Activated CD4-positive, CD25-positive, alpha-beta regulatory T cell treated with anti-CD3 and anti-CD28 coated beads, Interleukin-2, amount 50 U/mL, for 16 hours (primary cell): ENCODE measurements at places on chromosomes 4 and X.

GRCh38 chr4:174434455-174434854 lies 87.8 kb downstream of the HPGD start:
- DNase-seq = no peak

DNA sequence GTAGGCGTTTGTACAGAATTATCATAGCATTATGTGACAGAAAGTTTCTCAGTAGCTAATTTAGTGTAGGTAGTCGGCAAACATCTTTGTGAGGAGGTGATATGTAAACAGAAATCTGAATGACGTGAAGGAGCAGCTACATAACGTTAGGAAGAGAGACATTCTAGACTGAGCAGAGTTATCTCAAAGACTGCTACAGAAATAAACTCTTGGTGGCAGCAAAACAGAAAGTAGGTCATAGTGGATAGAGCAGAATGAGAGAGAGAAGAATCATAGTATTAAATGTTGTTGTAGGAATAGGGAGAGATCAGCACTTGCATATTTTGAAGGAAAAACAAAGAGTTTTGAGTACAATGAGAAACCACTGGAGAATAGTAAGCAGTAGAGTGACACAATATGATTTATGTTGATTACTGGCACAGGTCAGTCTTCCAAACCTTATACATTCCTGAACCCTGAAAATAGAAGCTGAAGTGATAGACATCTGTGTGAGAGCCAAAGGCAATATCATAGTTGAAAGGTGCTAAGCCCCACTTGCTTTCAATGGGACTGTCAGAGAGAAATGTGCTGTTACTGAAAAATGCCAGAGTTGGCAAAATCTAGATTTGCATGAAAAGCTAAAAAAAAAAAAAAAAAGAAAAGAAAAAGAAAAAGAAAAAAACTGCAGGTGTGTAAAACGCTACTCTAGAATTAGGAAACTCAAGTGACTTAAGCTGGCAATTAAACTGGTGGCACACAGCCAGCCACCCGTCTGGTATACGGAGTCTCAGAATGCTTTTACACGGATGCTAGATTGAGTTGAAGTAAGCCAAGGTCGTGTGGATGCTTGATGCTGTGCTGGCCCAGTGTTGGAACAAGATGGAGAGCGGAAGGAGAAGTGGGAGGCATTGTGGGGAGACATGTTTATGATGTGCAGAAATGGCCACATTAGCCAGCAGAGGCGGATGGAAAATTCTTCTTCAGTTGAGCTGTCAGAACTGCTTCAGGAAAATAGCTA lies 750.2 kb upstream of the HS3ST1 start:
- DNase-seq = no peak

- no peak for DNase-seq
Measured at GRCh38 chr4:40182954-40183353, 13.9 kb upstream of the RHOH start.

- DNase-seq = no peak
Measured at GRCh38 chr4:89109841-89110540, 1.3 kb upstream of the TIGD2 start.

DNA sequence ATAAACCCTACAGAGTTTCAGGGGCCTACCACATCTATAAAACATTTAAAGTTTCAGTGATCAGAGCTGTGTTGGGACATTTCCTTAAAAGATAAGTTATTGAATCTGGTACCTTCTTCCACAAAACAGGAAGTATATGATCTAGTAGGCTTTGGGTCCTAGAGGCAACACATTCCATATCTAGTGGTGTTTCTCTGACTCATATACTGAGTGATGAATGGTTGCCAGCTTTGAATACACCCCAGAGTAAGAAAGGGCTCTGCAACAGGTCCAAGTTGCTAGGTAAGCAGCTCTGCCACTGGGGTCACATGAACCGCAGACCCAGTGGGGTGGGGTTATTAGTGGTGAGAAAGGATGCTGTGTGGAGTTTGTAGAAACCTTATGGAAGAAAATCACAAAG lies 32.4 kb upstream of the BLTP1 start:
- DNase-seq = no peak

- DNase-seq = no peak
Measured at GRCh38 chrX:143663755-143664154, 27.9 kb upstream of the SLITRK4 start.

DNA sequence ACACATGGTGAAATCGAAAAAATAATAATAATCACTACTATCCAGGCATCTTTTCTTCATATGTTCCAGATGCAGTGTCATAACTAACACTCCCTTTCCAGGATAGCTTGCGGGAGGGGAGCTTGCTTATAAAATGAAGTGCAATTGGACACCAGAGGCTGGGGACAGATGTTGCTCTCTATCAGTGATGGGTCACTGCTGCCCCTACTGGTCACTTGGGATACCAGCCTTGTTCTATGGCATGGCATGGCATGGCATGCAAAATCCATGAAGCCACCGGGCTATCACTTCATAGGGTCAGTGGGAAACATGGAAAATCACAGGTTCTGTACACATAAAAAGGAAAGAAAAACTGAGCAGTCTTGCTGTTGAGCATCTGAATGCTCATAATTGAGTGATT lies 168.1 kb downstream of the GLRA2 start:
- no peak for DNase-seq

- no peak for DNase-seq
Measured at GRCh38 chr4:36192922-36193321, 51.4 kb downstream of the ARAP2 start.

- no peak for DNase-seq
Measured at GRCh38 chrX:39755143-39756032, 342.4 kb downstream of the BCOR start.

GRCh38 chr4:138162259-138162658 lies 79.9 kb downstream of the SLC7A11 start:
- DNase-seq = no peak

DNA sequence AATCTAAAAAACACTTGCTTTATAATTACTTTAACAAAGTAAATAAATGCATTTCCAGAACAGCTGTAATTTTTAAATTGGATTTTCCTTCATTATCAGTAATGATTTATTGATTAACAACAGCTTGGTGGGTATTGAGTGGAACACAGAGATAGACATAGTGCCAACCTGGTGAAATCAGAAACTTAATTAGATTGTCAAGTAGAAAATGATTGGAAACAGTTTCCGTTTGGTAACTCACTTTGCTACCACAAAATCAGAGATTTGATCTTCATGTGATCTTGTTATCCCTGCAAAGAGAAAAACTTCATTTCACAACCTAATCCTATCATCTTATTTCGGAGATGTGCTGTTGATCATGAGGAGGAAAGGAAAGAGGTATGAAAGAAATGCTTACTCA lies 70.8 kb downstream of the CAPN6 start:
- no peak for DNase-seq

GRCh38 chrX:74178536-74178935 lies 125.4 kb upstream of the ZCCHC13 start:
- DNase-seq = no peak

DNA sequence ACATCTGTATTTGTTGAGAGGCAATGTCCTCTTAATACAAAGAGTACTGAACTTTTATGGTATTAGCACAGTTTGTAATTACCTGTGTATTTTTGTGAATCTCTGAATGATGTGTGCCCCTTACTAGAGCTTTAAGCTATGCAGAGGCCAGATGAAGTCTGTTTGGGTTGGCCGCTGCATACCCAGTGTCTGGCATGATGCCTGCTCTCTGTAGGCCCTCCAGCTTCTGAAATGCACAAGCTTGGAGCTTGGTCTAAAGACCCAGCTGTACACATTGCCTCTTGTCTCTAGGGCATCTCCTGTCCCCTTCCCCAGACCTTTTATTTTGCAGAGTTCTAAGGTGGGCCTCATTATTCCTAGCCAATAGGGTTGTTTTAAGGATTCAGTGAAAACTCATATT lies 68.6 kb downstream of the CDS1 start:
- no peak for DNase-seq

- DNase-seq = no peak
Measured at GRCh38 chrX:20394451-20394850, 127.7 kb upstream of the RPS6KA3 start.

DNA sequence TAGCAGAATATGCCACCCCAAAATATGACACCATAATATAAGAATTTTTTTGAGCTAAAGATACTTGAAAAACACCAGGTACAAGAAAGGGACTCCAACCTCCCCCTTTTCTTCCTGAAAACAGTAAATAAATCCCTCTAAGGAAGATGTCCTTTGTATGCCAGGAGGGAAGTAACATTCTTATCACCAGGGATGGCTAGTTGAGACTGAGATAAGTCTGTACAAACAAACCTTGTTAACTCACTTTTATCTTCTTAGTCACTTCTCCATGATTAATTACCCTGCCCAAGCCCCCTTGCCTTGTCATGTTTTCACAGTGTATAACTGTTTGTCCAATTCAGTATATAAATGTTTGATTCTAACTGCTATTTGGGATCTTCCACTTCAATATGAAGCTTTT lies 888.0 kb downstream of the PCDH18 start:
- no peak for DNase-seq

GRCh38 chr4:19304028-19304427 lies 947.7 kb upstream of the SLIT2 start:
- no peak for DNase-seq

GRCh38 chr4:142316913-142317312 lies 529.2 kb downstream of the INPP4B start:
- no peak for DNase-seq

DNA sequence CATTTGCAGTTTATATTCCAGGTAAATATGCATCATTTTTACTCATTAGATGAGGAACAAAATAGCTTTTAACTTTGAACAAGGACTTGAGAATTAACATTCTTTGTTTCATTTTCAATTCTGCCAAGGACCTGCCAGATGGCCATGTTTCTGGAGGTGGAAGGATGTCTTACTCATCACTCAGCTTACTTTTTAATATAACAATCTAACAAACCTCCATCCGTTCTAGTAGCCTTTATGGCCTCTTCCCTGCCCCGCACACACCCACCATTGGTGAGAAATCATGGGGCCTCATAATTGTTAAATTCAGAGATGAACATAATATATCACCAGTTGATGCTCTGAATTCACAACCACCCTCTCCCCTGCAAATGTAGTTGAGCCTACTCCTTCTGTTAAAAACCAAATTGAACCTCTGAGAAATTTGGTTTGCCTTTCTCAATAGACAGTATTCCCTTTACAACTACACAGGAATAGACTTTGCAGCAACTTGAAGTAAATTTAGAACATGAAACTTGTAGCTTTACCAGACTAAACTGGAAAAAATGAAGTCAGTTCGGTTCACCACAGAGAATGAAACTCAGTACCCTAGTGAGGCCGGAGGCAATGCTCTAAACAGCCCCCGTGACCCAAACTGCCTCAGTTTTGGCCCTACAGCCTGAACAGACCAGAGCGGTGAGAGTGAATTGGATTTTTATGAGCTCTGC lies 50.1 kb upstream of the ACSL4 start:
- no peak for DNase-seq

- DNase-seq = no peak
Measured at GRCh38 chr4:71195924-71196323, 142.9 kb upstream of the SLC4A4 start.

- DNase-seq = no peak
Measured at GRCh38 chr4:106691749-106692148, 323.2 kb upstream of the GIMD1 start.

- no peak for DNase-seq
Measured at GRCh38 chrX:11197671-11198070, 86.5 kb downstream of the HCCS start.

DNA sequence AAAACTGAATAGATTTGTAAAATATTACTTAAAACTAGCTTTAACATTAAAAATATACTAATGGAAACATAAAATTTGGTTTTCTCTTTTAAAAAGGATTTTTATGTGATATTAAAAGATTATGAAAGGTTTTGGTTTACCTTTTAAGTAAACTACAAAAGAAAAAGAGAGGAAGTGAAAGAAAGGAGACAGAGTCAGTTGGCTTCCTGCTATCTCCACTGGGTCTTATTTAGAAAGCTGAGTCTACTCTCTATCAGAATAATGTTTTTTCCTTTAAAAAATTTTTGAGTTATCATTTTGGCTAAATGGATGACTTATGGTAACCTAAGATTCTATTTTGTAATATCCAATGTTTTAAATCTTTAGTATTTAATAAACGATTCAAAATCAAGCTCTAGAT lies 21.6 kb upstream of the ATP8A1 start:
- no peak for DNase-seq

GRCh38 chr4:58936436-58936835 lies 1826.3 kb upstream of the IGFBP7 start:
- DNase-seq = no peak

- no peak for DNase-seq
Measured at GRCh38 chrX:55787727-55788126, 70.2 kb downstream of the RRAGB start.

DNA sequence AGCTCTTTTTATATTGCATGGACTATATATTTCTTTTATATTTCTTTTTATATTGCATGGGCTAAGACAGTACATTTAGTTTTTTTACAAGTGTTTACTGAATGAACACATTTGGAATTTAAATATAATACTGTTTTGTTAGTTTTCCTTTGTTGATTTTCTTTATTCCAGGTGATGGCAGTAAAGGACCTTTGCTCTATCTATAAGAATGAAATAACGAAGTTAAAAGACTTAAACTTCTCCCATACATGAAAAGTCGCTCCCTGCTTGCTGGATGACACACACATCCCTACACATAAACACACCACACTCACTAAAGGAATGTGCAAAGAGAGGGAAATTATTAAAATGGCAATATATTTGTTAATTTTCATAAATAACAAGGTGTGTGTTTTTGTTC lies 102.5 kb upstream of the ANXA10 start:
- no peak for DNase-seq

- no peak for DNase-seq
Measured at GRCh38 chr4:100113732-100114131, 76.5 kb downstream of the DDIT4L start.

DNA sequence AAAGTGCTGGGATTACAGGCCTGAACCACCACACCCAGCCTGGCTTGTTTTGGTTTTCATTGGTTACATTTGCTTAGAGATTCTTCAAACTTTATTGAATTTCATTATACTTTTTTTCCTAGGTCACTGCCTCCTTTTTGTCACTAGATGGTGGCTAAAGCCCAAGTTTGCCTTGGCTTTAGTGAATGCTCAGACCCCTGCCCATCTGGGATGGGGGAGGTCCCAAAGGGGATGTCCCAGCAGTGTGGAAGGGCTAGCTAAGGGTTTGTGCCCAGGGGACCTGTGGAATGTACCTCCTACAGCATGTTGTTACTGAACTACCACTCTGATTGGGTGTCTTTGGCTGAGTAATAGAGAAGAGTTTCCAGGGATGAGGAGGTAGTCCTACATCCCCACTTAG lies 58.4 kb downstream of the CEP135 start:
- DNase-seq = no peak

GRCh38 chr4:159434114-159434870 lies 331.4 kb downstream of the RAPGEF2 start:
- DNase-seq = no peak

- DNase-seq = no peak
Measured at GRCh38 chr4:111652236-111652635, 493.0 kb upstream of the FAM241A start.
